Urinary bladder (tissue), 4 donors: ENCODE measurements at places on chromosomes 2 and 18. TPM values are rescaled to one million over a fixed set of nuclear protein-coding genes. Genes with fewer than 3 reads are reported as not detected.

DNA sequence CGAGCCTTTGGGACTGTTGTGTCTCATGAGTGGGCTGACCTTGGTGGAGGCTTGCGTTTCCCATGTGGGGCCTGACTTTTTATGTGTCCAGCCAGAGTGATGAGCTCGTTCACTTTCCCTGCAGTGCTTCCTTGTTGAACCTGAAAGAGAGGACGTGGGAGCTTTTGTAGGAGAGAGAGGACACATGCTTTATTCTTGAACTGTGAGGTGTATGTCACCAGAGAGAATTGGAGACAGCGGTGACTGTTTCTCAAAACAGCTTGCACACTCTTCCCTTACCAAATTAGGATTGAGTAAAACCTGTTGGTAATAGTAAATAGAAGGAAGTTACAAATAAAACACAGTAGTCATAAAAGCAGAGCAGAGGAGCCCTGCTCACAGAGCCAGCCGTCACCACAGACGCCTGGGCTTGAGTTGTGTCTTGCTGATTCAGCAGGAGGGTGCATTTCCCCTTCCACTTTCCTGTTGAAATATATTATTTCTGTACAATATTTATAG is 60.7 kb downstream of the INPP4A start:
- no peak for DNase-seq

The MCFD2 gene
- 60.3 TPM for polyA plus RNA-seq

GRCh38 chr2:143258126-143258892 is 129.1 kb downstream of the ARHGAP15 start:
- DNase-seq, result no peak

GRCh38 chr2:82790206-82791021 is 1668.7 kb downstream of the SUCLG1 start:
- DNase-seq, result no peak
